ENCODE measurements at places on chromosomes 16 and 17.

- DNase-seq: no peak
Measured at GRCh38 chr17:71378036-71378435, 742.8 kb upstream of the SOX9 start.

DNA sequence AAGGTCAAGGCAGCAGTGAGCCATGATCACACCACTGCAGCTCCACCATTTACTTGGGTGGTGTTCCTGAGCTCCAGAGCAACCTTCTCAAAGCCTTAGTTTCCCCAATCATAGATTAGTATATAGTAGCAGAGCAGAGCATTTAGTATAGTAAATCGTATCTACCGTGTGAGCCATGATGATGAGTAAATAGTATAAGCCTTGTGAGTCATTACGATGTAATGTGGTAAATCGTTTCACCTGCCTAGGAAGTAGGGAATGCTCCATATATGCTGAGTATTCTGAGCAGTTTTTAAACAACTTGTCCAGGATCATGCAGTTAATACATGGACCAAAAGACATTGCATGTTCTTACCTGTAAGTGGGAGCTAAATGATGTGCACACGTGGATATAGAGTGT lies 66.4 kb downstream of the SCNN1B start:
- DNase-seq: peak; percentile 26

- no peak for DNase-seq
Measured at GRCh38 chr16:9125658-9126505, 34.4 kb downstream of the HAPSTR1 start.

- DNase-seq: no peak
Measured at GRCh38 chr17:310111-311010, 42.2 kb downstream of the RPH3AL start.

GRCh38 chr16:50621452-50621792 lies 59.7 kb downstream of the SNX20 start:
- DNase-seq: no peak

DNA sequence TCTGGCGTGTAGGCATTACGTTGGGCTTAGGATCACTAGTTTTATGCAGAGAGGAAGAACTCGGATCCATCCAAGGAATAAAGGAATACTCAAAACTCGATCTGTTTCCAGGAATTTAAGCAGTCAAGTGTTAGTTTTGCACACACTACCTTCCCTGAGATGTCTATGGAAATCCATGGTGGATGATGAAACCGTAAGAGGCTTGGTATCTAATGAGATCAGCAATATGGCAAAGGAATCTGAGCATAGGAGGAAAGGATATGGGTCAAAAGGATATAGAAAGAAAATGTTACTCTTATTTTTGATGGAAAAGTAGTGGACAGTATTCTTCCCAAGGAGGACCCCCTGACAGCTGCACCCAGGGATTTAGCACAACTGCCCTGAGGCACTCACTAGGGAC lies 59.6 kb downstream of the SMG6 start:
- DNase-seq: no peak

GRCh38 chr17:80538484-80538883 lies 6.2 kb upstream of the RPTOR start:
- no peak for DNase-seq

DNA sequence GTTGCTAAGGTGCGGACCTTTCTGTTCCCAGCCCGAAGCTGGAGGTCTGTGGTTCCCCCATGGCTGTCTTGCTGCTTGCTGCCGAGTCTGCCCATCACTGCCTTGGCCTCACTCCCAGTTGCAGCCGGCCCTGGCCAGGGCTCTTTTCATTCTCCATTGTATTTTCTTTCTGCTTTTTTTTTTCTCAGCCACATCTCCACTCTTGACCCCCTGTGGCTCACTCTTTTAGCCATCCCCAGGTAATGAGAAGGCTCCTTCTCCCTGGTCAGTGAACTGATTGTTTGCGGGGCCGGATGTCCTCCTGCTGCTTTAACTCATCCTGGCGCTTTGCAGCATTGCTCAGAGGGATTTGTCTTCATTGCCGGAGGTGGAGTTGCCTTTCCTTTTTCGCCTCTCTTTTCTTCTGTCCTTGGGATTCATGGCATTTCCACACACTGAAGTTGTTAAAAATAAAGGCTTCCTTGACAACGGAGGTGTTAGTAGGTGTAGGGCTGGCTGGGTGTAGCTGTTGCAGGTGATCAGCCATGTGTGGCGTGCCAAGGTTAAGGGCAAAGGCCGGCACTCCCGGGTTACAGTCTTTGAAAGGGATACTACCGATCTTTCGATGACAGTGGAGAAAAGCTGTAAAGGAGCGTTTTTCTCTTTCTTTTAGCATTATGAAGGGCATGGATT lies 34.1 kb downstream of the MAP2K6 start:
- no peak for DNase-seq

DNA sequence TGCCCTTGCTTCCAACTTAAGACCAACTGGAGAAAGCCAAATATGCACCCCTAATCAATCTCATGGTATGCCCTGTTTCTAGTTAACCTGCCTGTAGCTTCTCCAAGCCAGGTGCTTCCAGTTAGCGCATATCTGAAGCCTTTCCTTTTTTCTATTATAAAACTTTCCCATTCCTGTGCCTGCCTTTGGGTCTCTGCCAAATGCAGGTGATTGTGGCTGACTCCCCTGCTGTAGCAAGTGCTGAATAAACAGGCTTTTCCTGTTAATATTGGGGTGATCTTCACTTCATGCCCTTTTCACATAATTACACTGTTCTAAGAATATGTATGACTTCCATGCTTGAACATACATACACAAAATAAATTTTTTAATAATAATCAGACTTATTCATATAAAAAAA lies 207.4 kb downstream of the TANC2 start:
- DNase-seq: no peak

DNA sequence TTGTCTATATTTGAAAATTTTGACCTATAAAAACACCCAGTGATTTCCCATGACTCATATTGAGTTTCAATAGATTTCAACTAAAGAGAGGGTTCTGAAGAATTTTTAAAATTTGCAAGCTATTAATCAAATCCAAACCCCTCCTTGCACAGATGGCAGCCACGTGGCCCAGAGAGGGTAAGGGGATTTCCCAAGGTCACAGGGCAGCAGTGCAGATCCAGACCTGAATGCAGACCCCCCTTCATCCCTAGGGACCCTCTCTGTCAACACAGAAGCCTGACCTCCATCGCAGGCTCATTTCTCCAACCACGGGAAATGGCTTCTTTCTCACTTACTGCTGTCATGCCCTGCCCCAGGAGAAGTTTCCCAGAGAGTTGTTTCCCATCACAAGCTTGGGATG lies 24.7 kb upstream of the CES5A start:
- no peak for DNase-seq

DNA sequence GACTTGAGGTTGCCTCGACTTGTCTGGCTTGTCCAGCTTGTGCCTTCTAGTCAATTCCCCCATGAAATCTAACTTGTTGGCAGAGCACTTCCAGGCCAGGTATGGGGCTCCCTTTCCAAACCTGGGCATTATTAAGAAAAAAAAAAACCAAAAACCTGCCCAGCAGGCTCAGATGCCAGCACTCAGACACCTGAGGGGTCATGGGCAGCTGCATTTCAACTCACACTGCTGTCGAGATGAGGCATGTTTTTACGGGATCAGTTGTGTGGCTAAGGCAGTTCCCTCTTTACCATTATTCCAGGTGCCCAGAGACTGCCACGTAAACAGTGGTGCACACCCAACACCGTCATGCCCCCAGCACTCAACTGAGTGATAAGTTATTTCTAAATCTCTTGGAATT lies 17.8 kb downstream of the TMEM11 start:
- DNase-seq: no peak

GRCh38 chr17:41338961-41339485 lies 11.6 kb downstream of the KRT33A start:
- DNase-seq: no peak

DNA sequence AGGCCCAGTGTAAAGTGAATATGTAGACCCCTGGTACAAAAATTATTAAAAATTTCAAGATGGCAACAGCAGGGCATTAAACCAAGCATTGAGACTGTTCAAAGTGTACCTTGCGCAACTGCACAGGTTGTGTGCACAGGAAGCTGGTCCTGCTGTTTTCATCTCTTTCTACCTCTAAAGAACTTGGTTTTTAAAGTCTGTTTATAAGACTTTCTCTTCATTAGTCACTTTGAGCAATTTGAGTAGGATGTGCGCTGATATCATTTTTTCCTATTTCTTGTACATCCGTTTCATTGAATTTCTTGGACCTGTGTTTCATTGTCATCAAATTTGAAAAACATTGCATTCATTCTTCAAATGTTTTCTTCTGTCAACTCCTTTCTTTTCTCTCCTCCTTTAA lies 16.8 kb upstream of the PMP22 start:
- DNase-seq: no peak

Measured in H54 (cell line).